NCI-H524 (cell line): ENCODE measurements at places on chromosomes 16 and 17.

DNA sequence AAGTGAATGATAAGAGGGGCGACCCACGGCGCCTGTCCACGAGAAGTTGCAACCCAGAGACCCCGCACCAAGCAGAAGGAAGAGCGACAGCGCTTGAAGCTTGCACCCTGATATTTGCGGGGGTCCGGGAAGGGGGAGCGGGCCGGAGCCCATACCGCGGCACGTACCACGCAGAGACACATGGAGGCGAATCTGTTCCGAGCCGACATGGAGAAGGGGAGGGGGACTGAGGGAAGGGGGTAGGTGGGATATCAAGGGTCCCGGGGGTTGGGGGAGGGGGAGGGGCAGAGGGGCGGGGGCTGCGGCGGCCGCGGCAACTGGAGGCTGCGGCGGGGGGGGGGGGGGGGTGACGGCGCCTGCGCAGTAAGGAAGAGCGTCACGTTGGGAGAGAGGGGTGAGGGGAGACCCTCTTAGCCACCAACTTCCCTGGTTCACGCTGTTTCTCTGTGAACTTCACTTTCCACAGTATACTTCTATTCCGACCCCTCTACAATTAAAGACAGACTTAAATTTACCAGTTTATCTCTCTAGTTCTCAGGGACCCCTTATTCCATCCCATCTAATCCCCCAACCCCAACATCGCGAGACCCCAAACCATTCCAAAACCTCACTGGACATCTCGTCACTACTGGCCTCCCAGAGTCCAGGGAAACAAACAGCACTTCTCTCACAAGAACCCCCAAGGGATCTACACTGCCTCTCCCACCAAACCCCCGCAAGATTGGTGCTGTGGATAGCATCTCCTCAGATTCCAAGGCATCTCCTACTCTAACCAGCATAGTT lies 8.0 kb downstream of the DLG4 start:
- no peak for DNase-seq

DNA sequence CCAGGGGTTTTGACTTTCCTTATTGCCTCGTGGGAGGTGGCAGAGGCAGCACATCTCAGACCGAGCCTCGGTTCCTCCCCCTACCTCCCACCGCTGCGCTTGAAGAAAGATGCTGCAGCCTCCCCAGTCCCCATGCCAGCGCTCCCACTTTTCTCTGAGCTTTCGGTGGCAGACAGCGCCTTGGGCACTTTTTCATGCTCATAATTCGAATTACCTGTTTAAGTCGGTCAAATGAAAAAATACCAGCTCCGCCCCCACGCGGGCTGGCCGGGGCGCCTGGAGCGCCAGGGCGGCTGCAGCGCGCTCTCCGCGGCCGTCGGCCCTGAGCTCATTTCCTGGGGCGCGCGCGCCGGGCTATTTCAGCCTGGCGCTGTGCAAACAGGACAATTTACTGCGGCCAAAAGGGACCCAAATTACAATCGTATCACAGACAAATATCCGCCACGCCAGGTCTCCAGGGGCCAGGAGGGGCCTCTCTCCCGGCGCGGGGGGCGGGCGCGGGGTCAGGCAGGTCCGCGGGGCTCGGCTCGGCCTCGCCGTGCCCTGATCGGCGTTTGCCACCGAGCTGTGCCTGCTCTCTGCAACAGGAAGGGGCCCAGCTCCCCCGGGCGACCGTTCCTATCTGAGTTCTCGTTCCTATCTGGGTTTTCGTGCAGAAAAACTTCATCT lies 45.0 kb downstream of the SOST start:
- no peak for DNase-seq

- DNase-seq = no peak
Measured at GRCh38 chr17:47757386-47757785, 24.4 kb downstream of the TBX21 start.

DNA sequence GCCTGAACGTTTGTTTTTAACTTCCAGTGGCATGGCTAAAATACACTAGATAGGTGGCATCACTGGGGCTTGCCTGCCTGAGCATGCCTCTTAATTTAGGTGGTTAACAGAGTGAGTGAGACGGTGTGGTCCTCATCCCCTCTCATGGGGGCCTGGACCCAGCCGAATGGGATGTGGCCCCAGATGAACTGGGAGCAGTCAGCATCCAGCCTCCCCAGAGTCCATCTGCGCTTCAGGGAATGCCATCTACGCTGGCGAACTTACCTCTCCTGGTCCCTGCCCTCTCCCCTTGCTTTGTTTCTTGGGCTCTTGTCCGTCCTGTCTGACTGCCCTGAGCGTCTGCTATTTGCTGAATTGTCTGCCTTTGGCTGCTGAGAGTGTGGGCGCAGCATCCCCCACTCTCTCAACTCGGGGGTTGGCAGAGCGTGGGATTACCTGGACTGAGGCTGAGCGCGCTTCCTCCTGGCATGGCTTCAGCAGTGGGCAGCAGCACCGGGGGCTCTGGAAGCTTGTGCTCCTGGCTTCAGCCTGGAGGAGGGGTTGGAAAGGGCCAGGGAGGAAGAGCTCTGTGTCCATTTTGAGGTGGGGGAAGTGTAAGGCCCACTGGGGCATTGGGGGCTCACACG lies 2.1 kb downstream of the RAB40C start:
- DNase-seq = no peak

DNA sequence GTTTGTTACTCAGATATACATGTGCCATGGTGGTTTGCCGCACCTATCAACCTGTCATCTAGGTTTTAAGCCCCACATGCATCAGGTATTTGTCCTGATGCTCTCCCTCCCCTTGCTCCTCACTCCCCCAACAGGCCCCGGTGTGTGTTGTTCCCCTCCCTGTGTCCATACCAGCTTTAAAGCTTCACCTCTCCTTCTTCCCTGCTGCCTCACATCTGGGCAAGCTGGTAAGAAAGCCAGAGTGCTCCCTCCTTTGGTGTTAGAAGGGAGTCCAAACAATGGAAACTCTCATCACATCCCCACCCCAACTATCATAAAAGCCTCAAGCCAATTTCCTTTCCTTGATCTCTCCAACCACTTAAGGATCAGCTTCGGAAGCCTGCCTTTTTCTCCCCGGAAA lies 1115.6 kb upstream of the GOT2 start:
- DNase-seq = no peak

- DNase-seq = peak; percentile 32
Measured at GRCh38 chr16:78606545-78606944, 507.1 kb downstream of the WWOX start.

DNA sequence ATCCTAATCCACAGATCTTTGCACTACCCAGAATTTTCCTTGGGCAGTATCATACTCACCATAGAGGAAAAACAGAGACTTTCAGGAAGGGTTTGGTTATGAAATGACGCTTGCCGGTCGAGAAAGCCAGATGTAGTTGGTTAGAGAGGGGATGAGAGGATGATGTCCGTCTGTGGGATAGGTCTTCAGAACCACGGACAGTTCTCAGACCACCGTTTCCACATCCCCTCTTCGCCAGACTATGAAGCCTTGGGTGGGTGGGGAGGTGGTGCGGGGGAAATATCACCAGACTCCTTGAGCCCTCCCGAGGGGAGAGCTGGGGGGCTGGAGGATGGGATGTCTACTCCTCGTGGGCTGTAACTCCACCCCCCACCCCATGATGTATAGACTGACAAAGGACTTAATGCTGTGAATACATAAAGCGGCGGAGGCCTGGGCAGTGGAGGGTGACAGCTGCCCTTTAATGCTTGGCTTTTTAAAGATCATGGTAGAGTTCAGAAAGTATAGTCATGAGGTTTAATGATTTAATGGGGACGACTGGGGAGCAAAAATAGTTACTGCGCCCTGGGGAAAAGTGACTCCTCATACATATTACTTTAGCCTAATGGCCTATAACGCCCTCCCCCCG lies 96.6 kb downstream of the MRM1 start:
- no peak for DNase-seq

- no peak for DNase-seq
Measured at GRCh38 chr17:7334938-7335538, 1.3 kb upstream of the ACAP1 start.

DNA sequence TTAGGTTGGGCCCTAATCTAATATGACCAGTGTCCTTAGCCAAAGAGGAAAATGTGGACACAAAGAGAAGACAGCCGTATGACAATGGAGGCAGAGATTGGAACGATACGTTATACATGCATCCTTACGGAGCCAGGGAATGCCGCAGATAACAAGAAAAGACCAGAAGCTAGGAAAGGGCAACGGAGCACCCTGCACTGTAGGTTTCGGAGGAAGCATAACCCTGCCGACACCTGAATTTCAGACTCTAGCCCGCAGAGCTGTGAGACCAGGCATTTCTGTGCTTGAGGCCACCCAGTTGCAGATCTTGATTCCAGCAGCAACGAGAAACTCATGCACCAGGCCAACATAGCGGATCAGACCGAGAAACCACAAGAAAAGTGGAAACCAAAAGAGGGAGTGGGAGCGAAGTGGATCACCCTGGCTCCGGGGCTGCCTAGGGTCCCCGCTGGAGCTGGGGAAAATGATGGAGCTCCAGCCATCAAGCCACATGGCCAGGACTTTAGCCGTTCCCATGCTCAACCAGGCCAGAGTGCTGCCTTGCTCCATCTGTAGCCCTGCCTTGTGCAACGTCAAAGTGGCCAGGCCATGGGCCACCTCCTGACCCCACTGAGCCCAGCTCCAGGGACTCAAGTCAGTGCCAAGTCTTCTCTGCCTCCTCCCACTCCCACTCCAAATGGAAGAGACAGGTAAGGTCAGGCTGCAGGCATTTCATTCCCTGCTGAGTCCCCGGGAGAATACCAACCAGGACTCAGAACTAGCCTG lies 51.7 kb upstream of the RPL38 start:
- DNase-seq = no peak
